Foreskin keratinocyte (primary cell): ENCODE measurements at places on chromosomes 6 and 20.

DNA sequence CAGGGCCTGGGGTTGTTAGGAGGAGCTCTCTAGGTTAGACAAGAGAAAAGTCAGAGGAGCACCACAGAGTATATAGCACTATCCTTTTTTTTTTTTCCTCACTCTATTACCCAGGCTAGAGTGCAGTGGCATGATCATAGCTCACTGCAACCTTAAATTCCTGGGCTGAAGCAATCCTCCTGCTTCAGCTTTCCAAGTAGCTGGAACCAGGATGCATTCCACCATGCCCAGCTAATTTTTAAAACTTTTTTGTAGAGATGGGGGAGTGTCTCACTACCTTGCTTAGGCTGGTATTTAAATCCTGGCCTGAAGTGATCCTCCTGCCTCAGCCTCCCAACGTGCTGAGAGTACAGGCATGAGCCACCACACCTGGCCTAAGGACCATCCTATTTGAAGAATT lies 19.3 kb upstream of the AKIRIN2 start:
- DNase-seq, result no peak

GRCh38 chr6:11536795-11537194 lies 754 bp upstream of the TMEM170B start:
- no peak for DNase-seq

GRCh38 chr6:48476257-48476656 lies 365.3 kb upstream of the PTCHD4 start:
- peak; percentile 69 for DNase-seq

GRCh38 chr6:54255886-54256285 lies 52.4 kb upstream of the TINAG start:
- DNase-seq, result no peak

DNA sequence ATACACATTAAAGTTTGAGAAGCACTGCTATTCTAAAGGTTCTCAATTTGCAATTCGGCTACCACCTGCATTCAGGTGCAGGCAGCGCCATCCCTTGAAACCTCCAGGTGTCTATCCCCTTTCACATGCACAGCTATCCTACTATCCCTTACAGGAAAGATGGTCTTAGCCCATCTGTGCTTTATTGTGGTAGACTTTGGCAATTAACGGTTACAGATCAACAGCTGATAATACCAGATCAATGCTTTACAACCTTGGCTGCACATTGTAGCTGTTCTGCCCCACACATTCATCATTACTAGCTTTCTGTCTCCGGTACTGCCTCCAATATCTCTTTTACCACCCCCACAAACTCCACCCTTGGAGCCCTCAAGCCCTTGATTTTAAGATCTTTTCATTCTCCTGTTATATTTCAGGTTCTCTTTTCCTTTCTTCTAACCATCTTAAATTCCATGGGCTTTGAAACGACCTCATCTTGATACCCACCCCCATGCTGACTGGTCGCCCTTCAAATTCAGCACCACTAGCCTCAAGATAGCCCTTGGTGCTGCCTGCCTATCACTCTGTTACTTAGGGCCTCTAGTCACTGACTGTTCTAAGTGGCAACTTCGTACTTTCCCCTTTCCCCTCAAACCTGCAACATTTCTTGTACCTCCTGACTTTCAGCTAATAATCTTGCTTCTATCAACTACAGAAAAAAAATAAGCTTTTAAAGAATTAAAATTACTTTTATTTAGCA lies 50.8 kb downstream of the SPTLC3 start:
- DNase-seq, result no peak

DNA sequence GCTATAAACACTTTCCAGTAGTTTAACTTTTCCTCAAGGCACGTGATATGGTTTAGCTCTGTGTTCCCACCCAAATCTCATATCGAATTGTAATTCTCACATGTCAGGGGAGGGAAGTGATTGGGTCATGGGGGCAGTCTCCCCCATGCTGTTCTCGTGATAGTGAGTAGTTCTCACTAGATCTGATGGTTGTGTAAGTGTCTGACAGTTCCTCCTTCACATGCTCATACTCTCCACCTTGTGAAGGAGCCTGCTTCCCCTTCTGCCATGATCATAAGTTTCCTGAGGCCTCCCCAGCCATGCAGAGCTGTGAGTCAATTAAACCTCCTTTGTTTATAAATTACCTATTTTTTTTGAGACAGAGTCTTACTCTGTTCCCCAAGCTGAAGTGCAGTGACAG lies 127.9 kb downstream of the DTNBP1 start:
- no peak for DNase-seq

- DNase-seq, result no peak
These were observed 72.1 kb downstream of the SHPRH start for GRCh38 chr6:145892026-145892425.

DNA sequence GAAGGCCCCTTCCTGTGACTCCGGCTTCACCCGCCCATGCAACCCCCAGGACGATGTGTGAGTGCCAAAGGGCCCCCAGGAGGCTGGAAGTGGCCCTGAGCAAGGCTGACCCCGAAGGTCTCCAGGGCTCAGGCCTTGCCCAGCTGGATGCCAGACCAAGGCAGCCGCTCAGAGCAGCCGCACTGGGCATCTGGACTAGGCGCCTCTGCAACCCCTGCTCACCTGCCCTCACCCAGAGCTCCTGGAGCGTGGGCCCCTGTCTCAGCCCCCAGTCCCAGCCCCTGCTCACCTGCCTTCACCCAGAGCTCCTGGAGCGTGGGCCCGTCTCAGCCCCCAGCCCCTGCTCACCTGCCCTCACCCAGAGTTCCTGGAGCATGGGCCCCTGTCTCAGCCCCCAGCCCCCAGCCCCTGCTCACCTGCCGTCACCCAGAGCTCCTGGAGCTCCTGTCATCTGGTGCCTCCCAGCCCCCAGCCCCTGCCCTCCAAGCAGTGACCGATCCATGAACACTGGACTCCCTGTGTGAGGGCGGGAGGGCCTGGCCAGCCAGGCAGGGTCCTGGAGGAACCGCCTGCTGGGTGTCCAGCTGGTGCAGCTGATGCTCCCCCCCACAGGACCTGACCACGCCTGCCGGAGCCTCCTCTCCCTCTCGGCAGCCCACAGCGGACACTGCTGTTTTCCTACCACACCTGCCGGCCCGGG lies 1.1 kb downstream of the SRMS start:
- DNase-seq, result no peak

DNA sequence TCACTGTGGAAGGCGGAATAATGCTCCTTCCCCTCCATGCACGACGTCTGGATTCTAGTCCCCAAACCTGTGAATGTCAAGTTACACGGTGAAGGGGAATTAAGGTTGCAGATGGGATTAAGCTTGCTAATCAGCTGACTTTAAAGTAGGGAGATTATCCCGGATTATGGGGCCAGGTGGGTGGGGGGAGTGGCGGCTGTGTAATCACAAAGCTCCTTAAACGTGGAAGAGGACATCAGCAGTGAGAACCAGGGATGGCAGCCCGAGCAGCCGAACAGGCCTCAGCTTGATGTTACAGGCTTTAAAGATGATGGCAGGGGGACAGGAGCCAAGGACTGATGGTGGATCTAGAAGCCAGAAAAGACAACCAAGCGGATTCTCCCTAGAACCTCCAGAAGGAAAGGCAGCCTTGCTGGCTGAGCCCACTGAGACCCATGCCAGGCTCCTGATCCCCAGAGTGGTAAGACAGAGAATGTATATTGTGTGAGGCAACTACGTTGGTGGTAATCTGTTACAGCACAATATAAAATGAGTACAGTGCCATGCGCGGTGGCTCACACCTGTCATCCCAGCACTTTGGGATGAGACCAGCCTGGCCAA lies 117.5 kb downstream of the SCML4 start:
- DNase-seq, result no peak

- no peak for DNase-seq
These were observed 88.6 kb upstream of the GGTLC1 start for GRCh38 chr20:24077145-24077544.

- DNase-seq, result no peak
These were observed 43.6 kb downstream of the RIOK1 start for GRCh38 chr6:7433121-7433617.
